HS-27A (cell line): ENCODE measurements at places on chromosomes 3 and 15.

GRCh38 chr3:120421926-120422325 lies 28.9 kb downstream of the FSTL1 start:
- no peak for DNase-seq

DNA sequence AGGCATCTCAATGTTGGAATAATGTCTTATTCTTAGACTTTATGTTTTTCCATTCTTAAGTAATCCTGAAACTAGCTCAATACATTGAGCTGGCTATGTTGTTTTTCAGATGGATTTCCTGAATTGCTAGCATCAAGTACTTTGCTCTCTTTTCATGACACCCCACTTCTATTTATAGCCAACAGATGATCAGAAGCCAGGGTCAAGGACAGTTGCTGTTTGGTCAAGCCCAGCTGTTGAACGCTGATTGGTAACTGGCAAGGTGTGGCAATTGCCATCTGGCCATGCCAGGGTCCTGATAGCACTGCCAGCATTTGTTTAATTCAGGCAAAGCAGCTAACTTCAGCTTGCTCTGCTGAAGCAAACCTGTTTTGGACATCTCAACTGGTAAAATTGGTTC lies 46.2 kb upstream of the PLCL2 start:
- DNase-seq, result no peak

- DNase-seq, result no peak
Measured at GRCh38 chr3:113630956-113631542, 65.4 kb downstream of the USF3 start.

DNA sequence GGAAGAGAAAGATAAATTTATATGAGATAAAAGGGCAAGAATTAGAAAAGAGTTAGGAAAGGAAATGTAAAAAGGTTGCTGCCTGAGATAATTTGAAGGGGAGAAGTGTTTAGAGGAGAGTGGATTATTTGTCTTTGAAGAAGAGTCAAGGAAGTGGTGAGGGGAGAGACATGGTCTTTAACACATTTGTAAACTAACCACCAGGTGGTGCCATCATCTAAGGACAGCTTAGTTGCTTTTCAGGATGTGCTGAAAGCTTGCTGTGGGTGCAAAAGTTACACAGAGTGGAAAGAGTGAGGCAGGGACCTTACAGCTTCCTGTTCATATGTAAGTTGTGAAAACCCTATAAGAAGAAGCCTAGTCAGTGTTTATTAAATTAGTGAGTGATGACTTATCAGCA lies 114.1 kb upstream of the DNAJC19 start:
- DNase-seq, result no peak

- peak; percentile 81 for DNase-seq
Measured at GRCh38 chr3:128549283-128550112, 56.5 kb upstream of the GATA2 start.

GRCh38 chr15:57485869-57486268 lies 105.8 kb upstream of the MYZAP start:
- DNase-seq, result peak; percentile 97

DNA sequence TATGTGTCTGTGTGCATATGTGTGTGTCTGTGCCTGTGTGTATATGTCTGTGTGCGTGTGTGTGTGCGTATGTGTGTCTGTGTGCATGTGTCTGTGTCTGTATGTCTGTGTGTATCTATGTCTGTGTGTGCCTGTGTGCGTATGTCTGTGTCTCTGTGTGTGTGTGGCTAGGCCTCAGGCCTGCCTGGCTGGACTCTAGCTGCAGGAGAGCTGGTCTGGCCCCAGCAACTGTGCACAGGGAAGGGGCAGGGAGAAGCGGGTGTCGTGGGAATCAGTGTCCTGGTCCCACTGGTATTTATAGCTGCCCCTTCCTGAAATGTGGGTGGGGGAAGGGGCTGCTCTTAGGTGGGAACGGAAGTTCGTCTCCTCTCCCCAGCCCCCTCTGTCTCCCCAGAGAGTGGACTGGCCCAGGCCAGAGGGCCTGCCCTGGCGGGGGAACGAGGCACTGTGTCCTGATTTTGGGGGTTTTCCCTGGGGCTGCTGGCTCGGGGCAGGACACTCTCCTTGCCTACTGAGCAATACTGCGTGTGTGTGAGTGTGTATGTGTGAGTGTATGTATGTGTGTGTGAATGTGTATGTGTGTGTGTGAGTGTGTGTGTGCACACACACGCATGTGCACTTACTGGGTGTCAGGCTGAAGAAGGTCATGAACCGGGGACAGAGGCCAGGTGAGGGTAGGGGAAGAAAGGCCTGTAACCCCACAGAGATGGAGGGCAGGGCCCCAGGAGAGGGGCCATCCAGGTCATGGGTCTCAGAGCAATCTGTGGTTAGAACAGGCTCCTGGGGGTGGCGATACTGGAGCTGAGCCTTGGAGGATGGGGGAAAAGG lies 6.6 kb downstream of the CSPG4 start:
- no peak for DNase-seq

GRCh38 chr3:69442771-69443311 lies 57.0 kb upstream of the FRMD4B start:
- DNase-seq, result no peak

GRCh38 chr15:37107071-37107743 lies 6.9 kb upstream of the MEIS2 start:
- DNase-seq, result no peak

DNA sequence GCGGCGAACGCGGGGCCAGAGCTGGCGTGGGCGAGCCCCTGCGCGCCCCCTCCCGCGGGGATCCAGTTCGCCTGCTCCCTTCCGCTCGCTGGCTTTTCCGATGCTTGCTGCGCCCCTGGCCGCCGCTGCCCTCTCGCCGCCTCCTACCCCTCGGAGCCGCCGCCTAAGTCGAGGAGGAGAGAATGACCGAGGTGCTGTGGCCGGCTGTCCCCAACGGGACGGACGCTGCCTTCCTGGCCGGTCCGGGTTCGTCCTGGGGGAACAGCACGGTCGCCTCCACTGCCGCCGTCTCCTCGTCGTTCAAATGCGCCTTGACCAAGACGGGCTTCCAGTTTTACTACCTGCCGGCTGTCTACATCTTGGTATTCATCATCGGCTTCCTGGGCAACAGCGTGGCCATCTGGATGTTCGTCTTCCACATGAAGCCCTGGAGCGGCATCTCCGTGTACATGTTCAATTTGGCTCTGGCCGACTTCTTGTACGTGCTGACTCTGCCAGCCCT lies 721 bp downstream of the P2RY1 start:
- DNase-seq, result no peak

DNA sequence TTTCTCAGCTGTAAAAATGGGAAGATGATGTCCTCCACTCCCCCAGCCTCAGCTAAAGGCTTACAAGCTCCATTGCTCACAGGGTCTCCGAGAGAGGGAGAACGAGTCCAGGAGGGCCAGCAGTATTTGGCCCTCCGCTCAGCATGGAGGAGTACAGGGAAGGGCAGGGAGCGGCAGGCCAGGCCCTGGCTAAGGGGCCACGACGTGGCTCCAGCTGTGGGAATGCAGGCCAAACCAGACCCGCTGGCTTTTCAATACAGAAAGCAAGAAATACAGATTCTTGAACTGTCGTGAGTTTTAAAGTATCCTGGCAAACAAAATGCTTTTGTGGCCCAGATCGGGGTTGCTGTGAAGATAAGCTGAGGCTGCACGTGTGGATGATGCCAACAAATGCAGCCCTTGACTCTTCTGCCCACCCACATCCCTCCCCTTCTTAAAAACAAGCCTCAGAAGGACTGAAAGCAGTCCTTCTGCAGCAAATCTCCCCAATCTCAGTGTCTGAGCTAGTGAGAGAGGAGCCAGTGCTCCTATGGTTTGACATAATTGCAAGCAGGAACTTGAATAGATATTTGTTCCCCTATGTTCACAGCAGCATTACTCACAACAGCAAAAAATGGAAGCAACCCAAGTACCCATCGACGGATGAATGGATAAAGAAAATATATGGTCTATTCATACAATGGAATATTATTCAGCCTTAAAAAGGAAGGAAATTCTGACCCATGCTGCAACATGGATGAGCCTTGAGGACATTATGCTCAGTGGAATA lies 18.5 kb upstream of the FBLN2 start:
- DNase-seq, result no peak

DNA sequence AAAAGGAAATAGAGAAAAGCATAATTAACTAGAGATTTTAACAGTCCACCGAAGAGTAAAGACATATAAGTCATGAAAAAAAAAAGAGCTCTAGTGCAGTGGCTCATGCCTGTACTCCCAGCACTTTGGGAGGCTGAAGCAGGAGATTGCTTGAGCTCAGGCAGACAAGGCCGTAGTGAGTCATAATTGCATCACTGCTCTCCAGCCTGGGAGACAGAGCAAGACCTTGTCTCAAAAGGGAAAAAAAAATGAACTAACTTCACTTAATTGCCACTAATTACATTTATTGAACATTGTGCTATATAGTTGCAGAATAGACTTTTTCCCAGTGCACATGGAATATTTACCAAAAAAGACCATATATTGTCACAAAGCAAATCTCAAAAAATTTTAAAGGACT lies 221.8 kb downstream of the CBLB start:
- peak; percentile 71 for DNase-seq

GRCh38 chr3:68893600-68894239 lies 38.6 kb downstream of the TAFA4 start:
- DNase-seq, result peak; percentile 20
